ENCODE measurements at places on chromosomes 13 and 19. TPM values are rescaled to one million over a fixed set of nuclear protein-coding genes. Genes with fewer than 3 reads are reported as not detected.

The PTGIR gene
- 6.7 TPM for total RNA-seq

The C19orf81 gene
- total RNA-seq: not detected

The ZNF837 gene
- 0.48 TPM for total RNA-seq

The FAM216B gene
- total RNA-seq: not detected

The ZNF699 gene
- total RNA-seq: 12.9 TPM

The RHPN2 gene
- total RNA-seq: 19.5 TPM

GRCh38 chr13:29707876-29708543 is 112.5 kb upstream of the SLC7A1 start:
- DNase-seq: no peak

GRCh38 chr13:70964124-70964523 is 855.9 kb upstream of the KLHL1 start:
- no peak for DNase-seq

DNA sequence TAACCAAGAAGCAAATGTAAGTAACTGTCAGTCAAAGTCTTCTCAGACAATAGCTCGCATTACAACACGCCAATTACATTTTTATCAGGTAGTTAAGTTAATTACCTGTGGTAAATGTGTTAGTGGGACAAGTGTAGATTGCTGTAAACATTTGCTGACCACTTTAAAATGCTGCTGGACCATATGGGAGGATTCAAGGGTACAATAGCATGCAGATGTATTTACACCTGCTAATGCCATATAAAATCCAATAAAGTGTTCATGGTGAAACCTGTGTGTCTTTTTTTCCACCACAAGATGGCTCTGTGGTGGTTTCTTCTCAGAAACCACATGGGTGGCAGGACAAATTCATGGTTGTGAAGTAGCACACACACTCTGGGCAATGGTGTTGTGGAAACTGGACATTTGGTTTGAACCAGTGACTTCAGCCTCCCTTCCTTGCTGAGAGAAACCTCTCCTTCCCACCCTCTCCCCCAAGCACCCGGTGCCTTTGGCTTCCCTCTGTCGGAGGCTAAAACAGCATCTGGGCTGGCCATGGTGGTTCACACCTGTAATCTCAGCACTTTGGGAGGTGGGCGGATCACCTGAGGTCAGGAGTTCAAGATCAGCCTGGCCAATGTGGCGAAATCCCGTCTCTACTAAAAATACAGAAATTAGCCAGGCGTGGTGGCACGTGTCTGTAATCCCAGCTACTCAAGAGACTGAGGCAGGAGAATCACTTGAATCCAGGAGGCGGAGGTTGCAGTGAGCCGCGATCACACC is 18.1 kb upstream of the GTF3A start:
- DNase-seq: no peak

GRCh38 chr19:35459414-35460082 is 11.5 kb downstream of the FFAR2 start:
- no peak for DNase-seq

DNA sequence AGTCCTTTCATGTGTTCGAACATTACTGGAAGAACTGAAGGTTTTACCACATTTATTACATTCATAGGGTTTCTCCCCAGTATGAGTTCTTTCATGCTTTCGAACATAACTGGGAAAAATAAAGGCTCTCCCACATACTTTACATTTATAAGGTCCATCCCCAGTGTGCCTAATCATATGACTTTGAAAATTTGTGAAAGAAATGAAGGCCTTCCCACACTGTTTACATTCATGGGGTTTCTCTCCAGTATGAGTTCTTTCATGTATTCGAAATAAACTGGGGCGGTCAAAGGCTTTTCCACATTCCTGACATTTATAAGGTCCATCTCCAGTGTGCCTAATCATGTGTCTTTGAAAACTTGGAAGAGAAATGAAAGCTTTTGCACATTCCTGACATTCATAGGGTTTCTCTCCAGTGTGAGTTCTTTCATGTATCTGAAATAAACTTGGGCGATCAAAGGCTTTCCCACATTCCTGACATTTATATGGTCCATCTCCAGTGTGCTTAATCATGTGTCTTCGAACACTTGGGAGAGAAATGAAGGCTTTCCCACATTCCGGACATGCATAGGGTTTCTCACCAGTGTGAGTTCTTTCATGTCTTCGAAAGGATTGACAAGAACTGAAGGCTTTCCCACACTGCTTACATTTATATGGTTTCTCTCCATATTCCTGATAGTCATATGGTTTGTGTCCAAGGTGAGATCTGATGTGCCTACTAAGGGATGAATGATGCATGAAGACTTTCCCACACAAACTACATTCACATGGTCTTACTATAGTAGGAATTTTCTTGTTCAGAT is 24.0 kb downstream of the ZNF564 start:
- no peak for DNase-seq

GRCh38 chr13:54183728-54184127 is 1155.1 kb downstream of the OLFM4 start:
- DNase-seq: no peak

- no peak for DNase-seq
Measured at GRCh38 chr19:42362891-42363440, 27.1 kb downstream of the CNFN start.

GRCh38 chr13:96821381-96821780 is 172.9 kb downstream of the OXGR1 start:
- no peak for DNase-seq

- no peak for DNase-seq
Measured at GRCh38 chr13:26022538-26023292, 29.1 kb downstream of the SHISA2 start.

GRCh38 chr19:23896912-23897311 is 17.8 kb upstream of the ZNF726 start:
- DNase-seq: no peak

- DNase-seq: no peak
Measured at GRCh38 chr13:27528908-27529307, 78.5 kb upstream of the MTIF3 start.

GRCh38 chr13:26220575-26220974 is 1.5 kb downstream of the RNF6 start:
- DNase-seq: no peak

DNA sequence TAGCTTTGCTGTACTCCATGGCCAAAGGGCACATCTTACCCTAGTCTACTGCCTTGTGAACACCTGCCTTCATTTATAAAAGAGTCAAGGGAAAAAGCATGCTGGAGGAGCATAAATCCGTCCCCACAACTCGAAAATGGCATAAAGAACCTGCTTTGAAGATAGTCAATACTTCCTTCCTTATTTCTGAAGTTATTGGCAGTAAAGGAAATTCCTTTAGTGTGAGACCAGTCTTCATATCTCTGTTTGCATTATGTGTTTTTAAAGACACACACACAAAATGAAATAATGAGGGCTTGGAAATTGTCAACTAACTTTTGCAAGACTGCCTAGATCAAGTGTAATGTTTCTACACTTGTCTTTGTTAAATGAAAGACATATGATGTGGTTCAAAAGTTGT is 408.4 kb downstream of the SPRY2 start:
- DNase-seq: no peak

- no peak for DNase-seq
Measured at GRCh38 chr19:58453743-58454142, 2.3 kb downstream of the ZNF324B start.

DNA sequence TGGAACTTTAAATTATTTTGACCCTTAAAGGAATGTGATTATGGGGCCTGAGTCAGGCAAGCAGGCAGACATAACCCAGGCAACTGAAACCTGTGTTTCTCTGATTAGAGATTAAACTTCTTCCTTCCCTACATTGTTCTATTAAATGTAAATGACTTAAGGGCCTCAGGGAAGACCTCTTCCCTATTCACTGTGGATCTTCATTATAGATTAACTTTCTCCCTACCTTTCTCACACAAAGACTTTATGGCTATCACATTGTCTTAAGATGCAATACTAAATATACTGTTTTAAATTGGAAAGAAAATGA is 8.8 kb upstream of the METTL21C start:
- DNase-seq: no peak

DNA sequence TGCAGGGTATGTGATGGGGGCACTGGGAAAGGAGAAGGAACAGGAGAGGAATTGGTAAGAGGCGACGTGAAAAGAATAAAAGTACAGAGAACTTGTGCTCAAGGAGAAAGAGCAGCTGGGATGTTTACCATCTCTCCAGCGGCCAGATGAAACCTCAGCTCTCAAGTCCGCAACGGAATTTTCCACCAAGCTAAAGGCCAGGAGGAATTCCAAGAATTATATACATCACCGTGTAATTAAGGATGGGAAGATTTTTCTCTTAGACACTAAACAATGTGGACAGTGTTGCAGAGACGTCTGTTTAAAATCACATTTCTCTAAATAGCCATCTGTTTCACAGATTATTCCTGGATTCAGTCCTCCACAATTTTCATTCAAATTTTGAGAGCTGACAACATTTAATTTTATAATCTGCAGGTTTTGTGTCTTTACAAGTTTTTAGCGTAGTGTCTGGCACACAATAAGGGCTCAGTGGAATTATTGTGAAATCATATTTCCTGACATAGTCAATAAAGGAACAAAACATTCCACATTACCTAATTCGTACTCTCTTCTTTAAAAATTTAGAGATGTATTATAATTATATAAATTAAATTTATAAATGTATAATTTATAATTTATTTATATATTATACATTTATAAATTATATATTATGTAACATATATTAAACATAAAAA is 23.0 kb upstream of the USP29 start:
- no peak for DNase-seq
